ENCODE measurements at places on chromosomes 2 and 18.

- DNase-seq = no peak
Observed at GRCh38 chr18:59546188-59546587, 151.0 kb downstream of the CCBE1 start.

DNA sequence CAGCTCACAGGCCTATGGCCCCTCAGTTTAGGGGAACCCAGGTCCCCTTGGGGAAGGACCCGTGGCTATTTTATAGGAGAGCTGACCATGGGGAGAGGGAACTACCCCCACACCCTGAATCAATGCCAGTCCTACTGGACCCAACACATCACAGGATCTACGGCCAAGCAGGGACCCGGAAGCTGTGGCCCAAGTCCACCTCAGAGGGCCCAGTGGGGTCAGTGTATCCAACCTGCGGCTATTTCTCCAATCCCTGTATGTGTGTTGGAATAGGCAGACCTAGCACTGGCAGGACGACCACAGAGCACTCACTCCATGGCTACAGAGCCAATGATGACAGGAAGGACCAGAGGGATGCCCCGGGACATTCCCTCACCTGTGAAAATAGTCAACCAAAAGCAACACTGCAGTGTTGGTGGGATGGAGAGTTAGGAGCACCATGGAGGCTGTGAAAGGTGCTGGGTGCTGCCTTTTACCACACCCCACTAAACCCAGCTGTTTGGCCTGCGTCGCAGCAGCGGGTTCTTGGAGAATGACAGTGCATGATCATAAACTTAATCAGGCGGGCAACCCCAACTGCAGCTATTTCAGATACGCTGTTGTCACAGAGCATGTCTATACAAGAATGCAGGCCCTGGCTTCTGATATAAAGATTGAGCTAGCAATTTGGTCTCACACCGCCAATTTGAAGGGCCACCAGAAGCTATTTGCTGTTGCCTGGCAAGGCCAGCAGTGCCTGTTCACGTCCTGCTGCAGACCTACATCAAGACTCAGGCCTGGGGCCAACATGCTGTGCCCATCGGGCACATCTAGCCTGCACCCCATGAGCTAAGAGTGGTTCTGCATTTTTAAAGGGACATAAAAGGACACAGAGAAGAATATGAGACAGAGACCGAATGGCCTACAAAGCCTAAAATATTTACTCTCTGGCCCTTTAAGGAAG lies 110.4 kb downstream of the EIPR1 start:
- DNase-seq = no peak

DNA sequence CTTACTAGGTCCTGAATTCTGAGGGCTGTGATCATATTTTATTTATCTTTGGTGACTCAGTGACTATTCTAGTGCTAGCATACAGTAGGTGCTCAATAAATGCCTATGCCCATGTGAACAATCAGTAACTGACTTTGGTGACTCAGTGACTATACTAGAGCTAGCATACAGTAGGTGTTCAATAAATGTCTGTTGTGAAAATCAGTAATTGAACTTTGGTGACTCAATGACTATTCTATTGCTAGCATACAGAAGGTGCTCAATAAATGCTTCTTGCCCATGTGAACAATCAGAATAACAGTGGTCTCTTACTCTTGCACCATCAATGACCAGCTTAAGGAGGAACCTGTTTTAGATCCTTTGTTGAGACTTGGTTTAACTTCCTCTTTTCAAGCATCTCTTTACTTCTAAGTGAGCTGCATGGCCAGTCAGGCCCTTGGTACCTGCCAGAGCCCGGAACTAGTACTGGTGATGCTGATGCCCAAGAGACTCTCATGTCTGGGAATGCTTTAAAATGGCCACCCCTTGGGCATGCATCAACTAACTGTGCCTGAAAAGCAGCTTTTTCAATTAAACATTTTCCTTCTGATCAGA lies 214.9 kb upstream of the SPRED2 start:
- DNase-seq = no peak

DNA sequence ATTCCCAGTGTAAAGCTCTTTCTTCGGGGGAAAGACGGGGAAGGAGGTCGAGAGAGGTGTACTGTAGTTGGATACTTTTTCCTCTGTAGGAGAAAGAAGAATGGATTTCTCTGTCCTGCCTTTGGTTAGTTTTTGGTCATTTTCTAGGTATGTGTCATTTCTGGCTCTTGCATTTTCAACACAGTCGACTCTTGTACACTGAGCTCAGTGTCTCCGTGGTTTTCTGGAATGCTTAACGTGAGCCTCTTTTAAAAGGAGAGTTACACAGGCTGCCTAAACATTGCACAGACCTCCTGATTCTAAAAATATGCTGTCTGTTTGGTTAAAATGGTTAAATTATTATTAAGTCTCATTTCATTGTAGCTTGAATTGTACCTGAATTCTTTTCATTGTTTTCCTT lies 21.8 kb upstream of the GLS start:
- DNase-seq = no peak

DNA sequence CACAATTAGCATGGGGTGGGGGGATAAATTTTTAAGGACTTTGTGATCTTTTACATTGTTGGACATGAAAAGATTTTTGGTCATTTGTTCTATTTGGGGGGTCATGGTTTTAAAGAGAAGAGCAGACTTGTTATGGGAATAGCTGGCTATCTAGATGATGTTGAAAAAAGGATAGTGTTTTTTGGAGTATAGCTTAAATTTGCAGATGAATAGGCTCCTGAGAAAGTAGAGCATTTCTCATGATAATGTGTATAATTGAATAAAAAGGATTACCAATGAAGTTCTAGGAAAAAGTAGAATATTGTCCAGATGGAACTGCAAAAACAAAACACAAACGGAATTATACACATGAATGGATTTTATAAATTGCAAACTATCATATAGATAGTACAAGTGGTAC lies 186.3 kb downstream of the GPD2 start:
- no peak for DNase-seq

GRCh38 chr2:65662654-65663432 lies 230.4 kb upstream of the SPRED2 start:
- no peak for DNase-seq

DNA sequence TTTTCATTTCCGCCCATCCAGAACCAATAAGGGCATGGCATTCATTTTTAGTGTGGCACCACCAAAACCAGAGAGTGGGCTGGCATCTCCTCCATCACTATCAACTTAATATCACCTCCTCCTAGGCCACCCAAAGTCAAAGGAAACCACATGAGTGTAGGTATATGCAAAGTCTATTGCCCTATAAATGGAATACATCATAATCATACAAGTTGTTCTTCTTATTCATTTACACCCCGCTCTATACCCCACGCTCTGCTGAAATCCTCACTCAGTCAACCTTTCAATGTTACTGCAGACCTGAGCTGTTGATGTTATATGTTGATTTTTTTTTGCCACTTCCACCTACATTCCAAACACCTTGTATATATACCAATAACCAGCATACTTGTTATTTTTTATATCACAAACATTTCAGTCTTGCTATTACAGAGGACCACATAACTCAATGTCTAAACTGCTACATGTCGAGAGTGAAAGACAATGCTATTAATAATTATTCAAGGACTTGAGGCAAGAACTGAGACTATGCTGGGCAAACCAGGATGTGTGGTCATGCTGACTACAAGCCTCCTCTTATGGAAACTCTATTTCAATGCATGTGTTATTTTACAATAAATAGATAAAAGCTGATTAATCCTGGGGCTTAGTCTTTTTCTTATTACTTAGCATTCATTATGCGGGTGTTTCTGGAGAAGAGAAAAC lies 466.5 kb upstream of the ID2 start:
- no peak for DNase-seq

GRCh38 chr2:179264368-179265081 lies at the start of gene SESTD1:
Gene SESTD1, minus strand, starts transcription at chr2:179264832. Its CDS starts 72,991 bp downstream, at chr2:179191841.
- DNase-seq = peak; percentile 61

GRCh38 chr2:196439760-196440159 lies 199.8 kb upstream of the CCDC150 start:
- no peak for DNase-seq

DNA sequence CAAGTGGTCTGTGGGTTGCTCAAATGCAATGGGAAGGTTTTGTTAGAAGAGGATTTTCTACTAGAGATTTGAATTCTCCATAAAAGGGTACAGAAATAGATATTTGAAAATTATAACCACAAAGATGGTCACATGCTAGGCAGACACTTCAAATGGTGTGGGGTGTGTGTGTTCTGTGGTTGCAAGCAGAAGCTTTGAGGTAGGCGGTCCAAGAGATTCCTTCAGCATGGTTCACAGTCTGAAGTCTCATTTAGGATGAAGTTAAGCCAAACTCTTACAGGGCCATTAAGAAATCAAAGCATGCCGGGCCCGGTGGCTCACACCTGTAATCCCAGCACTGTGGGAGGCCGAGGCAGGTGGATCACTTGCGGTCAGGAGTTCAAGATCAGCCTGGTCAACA lies 38.3 kb upstream of the RMDN2 start:
- DNase-seq = no peak

- no peak for DNase-seq
Observed at GRCh38 chr2:236731767-236732580, 162.3 kb downstream of the ACKR3 start.

- DNase-seq = no peak
Observed at GRCh38 chr2:6578416-6578815, 287.3 kb downstream of the CMPK2 start.

DNA sequence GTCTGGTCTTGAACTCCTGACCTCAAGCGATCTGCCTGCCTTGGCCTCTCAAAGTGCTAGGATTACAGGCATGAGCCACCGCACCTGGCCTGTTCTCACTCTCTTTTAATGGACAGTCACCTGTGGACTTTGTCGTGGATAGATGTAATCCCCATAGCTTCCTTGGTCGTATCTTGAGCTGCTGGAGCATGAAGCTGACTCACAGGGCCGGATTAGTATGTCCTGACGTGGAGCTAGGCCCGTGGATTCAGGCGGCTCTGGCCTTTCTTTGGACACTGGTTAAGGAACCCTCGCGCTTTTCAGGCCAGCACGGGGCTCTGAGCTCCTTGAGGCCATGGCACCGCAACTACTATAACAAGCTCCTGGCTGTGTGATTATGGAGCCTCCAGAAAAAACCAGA lies 27.5 kb upstream of the GBX2 start:
- DNase-seq = no peak

DNA sequence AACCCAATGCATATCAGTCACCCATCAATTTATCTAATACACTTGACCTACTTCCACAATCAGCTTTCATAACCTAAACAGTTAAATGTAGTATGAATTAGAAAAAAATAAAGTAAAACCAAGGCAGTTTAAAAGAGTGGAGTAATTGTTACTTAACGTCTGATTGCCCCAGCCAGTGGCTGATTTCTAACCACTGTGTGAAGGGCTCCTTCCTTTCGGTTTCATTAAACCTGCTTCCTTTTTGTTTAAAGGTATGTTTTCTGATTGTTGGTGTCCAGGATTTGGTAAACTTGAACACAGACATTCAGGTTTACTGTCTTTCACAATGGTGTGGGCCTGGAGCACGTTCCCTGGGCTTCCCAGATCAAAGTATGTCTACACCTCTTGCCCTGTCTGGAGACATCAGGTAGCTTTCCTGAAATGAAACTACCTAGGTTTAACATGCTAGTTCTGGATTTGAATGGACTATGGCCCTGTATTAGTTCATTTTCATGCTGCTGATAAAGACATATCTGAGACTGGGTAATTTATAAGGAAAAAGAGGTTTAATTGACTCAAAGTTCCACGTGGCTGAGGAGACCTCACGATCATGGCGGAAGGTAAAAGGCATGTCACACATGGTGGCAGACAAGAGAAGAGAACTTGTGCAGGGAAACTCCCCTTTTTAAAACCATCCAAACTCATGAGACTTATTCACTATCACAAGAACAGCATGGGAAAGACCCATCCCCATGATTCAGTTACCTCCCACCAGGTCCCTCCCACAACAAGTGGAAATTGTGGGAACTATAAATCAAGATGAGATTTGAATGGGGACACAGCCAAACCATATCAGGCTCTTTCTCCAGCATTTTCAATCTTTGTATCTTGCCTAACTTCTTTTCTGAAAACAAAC lies 605.2 kb upstream of the ID2 start:
- no peak for DNase-seq

DNA sequence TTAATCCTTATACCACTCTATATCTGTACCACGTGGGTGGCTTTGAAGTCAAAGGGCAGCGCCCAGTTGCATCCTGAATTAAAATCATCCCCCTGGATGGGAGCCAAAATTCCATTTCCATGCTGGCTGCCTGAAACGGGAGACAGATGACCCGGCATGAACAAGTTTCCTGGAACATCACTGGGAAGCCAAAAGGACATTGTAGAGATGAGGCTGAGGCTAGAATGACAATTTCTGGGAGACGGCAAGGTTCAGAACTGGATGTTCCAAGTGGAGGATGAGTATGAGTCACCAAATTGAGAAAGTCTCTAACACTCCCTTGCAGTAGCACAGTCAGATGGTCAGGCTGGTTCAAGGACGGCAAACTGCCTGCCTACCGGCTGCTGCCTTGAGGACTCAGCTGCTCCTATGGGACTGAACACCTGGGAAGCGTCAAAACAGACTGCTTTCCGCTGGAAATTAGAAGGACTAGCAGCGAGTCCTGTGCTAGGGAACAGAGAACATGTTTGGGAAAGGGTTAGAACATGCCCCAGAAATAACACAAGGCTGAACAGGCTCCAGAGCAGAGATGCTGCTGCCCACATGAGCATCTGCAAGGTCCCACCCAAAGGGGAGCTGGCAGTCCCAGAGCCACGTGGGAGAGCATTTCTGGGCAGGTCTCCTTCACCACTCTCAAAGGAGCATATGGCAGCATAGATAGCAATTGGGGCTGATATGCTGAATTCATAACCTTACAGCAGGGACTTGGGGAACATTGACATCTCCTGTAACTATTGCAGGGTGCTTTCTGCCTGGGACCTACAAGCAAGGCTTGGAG lies 32.0 kb downstream of the YPEL5 start:
- no peak for DNase-seq

DNA sequence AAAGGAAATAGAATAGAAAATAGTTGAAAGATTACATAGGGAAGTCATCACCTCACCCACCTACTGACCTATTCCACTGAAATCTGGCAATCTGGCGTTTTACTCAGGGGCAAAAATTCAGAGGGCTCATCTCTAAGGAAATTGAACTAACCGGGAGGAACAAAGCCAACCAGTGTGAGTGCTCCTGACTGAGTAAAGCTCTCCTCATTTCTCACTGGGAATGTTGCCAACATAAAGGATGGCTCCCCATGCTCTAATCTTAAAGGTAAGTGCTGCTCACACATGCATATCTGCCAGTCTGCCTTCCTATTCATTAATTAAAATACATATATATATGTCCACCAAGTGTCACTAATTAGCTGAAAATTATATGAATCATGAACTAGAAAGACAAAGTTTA lies 13.5 kb upstream of the DOK6 start:
- no peak for DNase-seq

DNA sequence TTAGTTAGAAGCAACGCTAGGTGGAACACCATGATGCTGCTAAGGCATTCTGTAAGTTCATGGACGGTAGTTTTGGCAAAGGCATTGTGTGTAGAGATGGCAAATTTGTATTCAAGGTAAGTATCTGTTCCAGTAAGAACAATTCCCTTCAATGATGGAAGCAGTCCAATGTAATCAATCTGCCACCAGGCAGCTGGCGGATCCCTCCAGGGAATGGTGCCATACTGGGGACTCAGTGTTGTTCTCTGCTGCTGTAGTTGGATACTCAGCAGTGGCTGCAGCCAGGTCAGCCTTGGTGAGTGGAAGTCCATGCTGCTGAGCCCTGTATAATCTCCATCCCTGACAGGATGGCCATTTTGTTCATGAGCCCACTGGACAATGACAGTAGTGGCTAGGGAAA lies 62.8 kb downstream of the ARL6IP6 start:
- no peak for DNase-seq

- no peak for DNase-seq
Observed at GRCh38 chr2:10490806-10491291, 42.7 kb upstream of the ODC1 start.

Measured in stimulated activated CD4-positive, alpha-beta T cell treated with anti-CD3 and anti-CD28 coated beads, Interleukin-4, amount 100 ng/mL, for 1 hour (primary cell).